ENCODE measurements at places on chromosomes 3 and 15. TPM values are rescaled to one million over a fixed set of nuclear protein-coding genes. Genes with fewer than 3 reads are reported as not detected.

Gene RLBP1
- not detected for total RNA-seq

GRCh38 chr3:56630966-56631365 is 52.1 kb downstream of the TASOR start:
- no peak for DNase-seq

GRCh38 chr3:153595186-153595815 is 433.3 kb downstream of the RAP2B start:
- DNase-seq: no peak

DNA sequence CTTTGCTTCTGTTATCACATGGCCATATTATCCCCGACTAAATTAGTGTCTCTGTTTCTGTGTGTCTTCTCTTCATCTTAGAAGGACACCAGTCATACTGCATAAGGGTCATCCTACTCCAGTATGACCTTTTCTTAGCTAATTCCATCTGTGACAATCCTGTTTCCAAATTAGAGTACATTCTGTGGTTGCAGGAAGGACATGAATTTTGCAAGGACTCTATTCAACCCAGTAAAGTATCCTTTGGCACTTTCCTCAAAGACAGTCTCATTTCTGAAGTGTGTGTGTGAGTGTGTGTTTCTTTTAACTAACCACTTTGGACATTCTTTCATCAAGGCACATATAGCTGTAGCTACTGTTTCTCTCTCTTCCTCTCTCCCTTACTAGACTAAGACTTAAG is 15.2 kb upstream of the MME start:
- DNase-seq: no peak

DNA sequence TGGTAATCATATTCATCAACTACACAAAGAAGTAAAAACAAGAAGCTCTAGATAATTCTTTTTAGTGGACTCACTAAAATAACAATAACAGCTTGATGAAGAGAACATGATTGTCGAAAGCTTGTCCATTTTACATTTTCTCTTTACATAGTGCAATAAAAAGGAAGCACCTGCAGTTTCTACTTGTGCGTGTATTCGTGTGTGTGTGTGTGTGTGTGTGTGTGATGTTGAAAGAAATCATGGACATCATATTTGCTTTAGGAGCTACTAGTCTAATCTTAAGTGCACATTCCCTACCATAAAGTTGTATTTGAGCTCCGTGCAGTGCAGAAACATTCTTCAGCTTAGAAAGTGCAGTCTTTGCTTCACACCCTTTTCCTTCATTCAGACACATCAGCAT is 288.8 kb downstream of the ZBTB20 start:
- DNase-seq: no peak
